T-cell (primary cell): ENCODE measurements at places on chromosomes 4 and X.

- DNase-seq = no peak
- no peaks in the 10 kb centered on the region for H3K36me3 ChIP-seq
- no peak overlapping the region for H3K27ac ChIP-seq
- H3K27me3 ChIP-seq = no peaks in the 10 kb centered on the region
- H3K4me1 ChIP-seq = no peaks in the 10 kb centered on the region
Observed at GRCh38 chrX:10753116-10753515, 132.7 kb upstream of the MID1 start.

DNA sequence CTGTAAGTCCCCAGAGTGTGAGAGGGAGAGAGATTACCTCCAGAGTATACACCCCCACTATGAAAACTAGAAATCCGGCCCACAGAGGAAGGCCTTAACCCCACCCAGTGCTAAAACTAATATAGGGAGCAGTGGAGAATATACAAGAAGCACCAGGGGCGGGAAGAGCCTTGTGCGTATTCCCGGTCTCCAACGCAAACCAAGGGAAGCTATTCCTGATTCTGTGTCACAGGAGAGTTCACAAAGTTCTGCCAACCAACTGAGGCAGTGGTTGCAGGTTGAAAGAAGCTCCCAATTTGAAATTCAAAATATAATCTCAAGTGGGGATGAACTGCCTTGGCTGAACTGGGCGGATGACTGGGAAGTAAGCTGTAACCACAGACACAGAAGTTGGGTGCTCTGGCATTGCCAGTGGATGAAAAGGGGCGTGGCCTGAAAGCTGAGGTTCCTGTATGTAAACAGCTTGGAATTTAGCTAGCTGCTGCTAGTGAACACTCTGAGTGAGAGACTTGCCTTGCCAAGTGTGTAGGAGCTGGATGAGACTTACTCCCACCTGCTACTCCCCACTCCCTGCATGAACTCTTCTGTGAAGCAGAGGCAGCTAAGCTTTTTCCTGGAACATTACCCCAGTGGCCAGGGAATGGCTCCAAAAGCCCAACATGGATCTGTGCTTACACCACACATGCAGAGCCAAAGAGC is 32.7 kb downstream of the ELF2 start:
- no peaks in the 10 kb centered on the region for H3K27me3 ChIP-seq
- no peaks in the 10 kb centered on the region for H3K36me3 ChIP-seq
- H3K4me1 ChIP-seq = peaks cover 3% of the 10 kb centered on the region
- H3K27ac ChIP-seq = no peak overlapping the region

DNA sequence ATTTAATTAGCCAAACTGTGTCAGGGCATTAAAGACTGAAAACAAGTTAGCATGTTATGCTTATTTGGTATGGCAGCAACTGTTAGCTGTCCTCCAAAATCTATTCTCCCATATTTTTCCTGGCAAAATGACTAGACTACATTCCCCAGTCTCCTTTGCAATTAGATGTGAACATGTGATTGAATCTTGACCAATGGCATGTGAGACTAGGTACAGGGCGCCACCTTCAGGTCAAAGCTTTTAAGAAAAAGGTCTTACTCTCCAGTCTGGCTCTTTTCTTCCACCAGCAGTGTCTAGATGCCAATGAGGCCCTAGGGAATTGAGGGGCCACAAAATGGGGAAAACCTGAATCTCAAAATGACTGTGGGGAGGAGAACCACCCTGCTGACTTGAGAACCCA is 408.2 kb downstream of the SMARCA1 start:
- no peak for DNase-seq
- H3K27me3 ChIP-seq = no peaks in the 10 kb centered on the region
- H3K36me3 ChIP-seq = no peaks in the 10 kb centered on the region

DNA sequence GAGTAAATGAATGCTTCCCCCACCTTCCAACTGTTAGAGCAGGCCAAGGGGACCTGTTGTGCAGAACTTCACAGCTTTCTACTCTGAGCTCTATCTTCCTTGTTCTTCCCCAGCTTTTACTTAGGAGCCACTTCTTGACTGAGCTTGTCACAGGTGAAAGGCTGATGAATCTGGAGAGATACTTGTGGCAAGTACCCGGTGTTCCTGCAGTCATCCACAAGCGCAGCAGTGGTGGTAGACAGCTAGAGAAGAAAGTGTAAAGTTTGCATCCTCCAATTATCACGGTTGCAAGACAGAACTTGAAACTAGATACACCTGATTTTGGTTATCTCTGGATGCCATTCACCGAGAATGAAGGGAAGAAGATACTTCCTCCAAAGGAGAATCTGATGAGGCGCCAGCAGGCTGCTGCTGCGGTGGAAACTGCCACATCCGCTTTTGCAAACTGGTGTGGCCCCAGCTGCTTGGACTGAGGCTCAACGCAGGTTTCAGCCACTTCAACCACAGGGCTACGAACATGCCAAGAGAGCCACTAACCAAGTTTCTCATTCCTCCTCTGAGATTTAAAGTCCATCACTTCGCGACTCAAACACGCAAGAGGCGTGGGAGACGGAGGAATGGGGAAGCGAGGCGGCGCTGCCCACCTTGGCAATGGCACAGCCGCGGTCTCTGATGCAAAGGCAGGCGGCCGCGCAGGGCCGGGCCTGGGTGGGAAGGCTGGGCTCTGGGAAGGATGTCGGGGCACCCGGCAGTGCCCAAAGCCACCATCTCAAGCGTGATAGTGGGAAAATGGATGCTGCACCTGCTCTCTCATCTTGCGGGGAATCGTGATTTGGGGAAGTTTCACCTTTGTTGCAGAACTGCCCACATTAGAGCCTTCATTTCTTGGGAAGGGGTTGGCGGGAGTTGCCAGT is 1.3 kb upstream of the FHIP1A start:
- H3K27ac ChIP-seq = no peak overlapping the region
- peak; percentile 24 for DNase-seq
- no peaks in the 10 kb centered on the region for H3K27me3 ChIP-seq
- no peaks in the 10 kb centered on the region for H3K36me3 ChIP-seq

DNA sequence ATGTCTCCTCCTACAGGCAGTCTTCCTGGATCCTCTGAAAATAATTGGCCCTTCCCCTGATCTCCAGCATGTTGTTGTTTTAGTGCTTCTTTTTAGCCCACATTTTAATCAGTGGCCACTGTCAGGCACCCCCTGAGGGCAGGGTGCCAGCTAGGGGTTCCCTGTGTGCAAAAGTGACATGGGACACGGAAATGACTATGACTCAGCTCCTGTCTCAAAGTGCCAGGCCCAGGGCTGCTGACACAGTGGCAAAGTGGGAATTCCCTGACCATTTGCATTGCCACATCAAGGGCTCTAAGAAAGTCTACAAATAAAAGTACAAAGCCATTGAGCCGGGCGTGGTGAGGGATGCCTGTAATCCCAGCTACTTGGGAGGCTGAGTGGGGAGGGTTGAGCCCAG is 24.8 kb downstream of the HMX1 start:
- H3K4me1 ChIP-seq = no peaks in the 10 kb centered on the region
- peaks cover 39% of the 10 kb centered on the region for H3K27me3 ChIP-seq
- no peak overlapping the region for H3K4me3 ChIP-seq

DNA sequence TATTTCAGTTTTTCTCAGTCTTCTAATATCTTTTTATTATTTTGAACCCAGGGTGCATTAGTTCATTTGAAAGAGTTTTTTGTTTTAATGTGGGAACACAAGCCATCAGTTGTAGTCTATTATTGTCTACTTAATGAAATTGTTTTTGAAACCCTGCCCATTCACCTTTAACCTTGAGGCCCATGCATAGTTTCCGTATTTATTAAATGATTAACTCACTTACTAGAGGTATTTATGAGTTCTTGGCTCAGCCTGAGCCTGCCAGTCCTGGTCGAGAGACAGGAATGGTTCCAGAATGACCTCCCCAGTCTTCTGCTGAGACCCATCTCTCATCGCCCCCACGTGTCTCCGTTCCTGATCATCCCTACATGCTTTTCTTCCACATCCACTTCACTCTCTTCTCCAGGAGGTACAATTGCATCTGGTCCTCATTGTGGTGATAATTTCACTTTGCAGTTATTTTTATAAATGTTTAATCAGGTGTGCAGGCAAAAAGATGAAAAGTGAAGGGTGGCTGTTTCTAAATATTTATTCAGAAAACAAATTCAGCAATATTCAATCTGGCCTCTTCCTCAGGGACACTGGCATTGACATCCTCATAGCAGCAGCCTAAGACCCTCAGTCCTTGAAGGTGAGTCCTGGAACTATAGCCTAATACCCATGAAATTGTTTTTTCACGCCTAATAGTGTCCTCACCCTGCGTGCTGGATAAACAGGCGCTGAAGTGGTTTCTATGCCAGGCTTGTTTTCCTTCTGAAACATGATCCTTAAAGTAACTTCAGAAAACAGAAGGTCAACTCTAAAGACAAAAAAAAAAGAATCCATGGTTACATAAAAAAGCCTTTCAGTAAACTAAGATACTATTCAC is 112.8 kb downstream of the KDR start:
- no peaks in the 10 kb centered on the region for H3K4me1 ChIP-seq
- H3K27ac ChIP-seq = no peak overlapping the region
- no peak overlapping the region for H3K4me3 ChIP-seq
- no peak for DNase-seq
- no peaks in the 10 kb centered on the region for H3K36me3 ChIP-seq

DNA sequence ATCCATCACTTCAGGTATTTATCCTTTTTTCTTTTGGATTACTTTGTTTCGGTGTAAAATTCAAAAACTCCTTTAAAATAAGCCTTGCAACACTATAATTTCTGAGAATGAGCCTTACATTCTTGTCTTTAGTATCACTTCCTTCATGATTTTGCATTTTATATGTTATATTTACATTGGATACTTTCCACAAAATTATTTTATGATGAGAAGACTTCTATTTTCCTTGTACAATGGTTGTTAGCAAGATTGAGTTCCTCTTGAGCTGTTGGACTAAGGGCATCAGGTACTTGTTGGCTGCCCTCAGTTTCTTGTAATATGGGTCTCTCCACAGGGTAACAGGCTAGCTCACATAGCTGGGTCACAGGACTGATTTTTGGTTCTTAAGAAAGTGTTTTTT is 22.7 kb upstream of the HPGDS start:
- H3K4me3 ChIP-seq = no peak overlapping the region
- no peak overlapping the region for H3K27ac ChIP-seq
- H3K36me3 ChIP-seq = no peaks in the 10 kb centered on the region
- DNase-seq = no peak

DNA sequence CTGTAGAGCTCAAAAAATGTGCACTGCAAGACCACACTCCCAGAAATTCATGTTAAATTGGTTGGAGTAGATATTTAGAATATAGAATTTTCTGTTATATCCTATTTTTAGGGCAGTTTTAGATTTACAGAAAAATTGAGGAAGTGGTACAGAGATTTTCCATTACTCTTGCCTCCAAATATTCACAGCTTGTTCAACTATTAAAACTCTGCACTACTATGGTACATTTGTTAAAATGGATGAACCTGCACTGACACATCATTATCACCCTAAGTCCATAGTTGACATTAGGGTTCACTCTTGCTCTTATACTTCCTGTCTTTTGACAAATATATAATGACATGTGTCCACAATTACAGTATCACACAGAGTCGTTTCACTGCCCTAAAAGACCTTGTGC is 1724.5 kb downstream of the C4orf33 start:
- no peaks in the 10 kb centered on the region for H3K36me3 ChIP-seq
- no peak overlapping the region for H3K27ac ChIP-seq
- H3K4me3 ChIP-seq = no peak overlapping the region
- H3K4me1 ChIP-seq = no peaks in the 10 kb centered on the region

GRCh38 chrX:46444011-46444410 is 101.2 kb downstream of the ZNF674 start:
- DNase-seq = no peak
- no peaks in the 10 kb centered on the region for H3K4me1 ChIP-seq
- H3K27ac ChIP-seq = no peak overlapping the region
- no peaks in the 10 kb centered on the region for H3K27me3 ChIP-seq

DNA sequence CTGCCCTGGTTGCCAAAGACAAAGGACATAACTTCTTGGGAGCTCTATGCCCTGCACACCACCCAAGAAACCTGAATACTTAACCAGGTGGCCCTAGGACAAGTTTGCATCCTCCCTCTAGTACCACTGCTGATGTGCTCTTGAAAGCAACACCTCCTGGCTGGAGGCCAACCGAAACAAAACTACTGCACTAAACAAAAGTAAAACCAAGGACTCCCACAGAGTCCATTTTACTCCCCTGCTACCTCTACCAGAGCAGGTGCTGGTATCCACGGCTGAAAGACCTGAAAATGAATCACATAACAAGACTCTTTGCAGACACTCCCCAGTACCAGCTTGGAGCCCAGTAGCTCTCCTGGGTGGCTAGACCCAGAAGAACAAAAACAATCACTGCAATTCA is 941.8 kb downstream of the RAPGEF2 start:
- no peak overlapping the region for H3K27ac ChIP-seq
- H3K27me3 ChIP-seq = no peaks in the 10 kb centered on the region
- no peaks in the 10 kb centered on the region for H3K36me3 ChIP-seq
- H3K4me3 ChIP-seq = no peak overlapping the region
- no peak for DNase-seq

DNA sequence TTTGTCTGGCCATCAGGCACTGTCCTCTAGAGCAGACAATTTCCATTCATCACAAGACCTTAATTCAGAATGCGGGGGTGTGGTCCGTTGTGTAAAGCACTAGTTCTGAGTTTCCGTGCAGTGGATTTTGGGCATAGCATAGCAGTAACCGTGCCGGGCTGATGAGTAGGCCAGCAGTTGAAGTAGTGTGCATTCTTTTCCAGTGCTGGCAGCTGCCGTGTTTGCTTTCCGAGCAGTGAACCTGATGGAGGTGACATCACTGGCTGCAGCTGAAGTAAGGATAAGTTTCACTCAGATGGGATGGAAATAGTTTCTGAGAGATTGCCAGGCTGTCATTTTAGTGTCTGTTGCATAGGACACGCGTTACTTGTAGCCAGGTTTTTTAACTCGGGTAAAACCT is 107.0 kb upstream of the STIM2 start:
- H3K4me3 ChIP-seq = no peak overlapping the region
- no peak overlapping the region for H3K27ac ChIP-seq
- no peaks in the 10 kb centered on the region for H3K27me3 ChIP-seq
- no peaks in the 10 kb centered on the region for H3K4me1 ChIP-seq

GRCh38 chrX:9678215-9678965 is 87.3 kb downstream of the GPR143 start:
- peaks cover 3% of the 10 kb centered on the region for H3K4me1 ChIP-seq
- H3K27me3 ChIP-seq = no peaks in the 10 kb centered on the region
- H3K36me3 ChIP-seq = peaks cover 5% of the 10 kb centered on the region
- no peak overlapping the region for H3K4me3 ChIP-seq
- no peak overlapping the region for H3K27ac ChIP-seq
- DNase-seq = no peak
